Gastrocnemius medialis (tissue), 4 donors: ENCODE measurements at places on chromosomes 7 and 10.

DNA sequence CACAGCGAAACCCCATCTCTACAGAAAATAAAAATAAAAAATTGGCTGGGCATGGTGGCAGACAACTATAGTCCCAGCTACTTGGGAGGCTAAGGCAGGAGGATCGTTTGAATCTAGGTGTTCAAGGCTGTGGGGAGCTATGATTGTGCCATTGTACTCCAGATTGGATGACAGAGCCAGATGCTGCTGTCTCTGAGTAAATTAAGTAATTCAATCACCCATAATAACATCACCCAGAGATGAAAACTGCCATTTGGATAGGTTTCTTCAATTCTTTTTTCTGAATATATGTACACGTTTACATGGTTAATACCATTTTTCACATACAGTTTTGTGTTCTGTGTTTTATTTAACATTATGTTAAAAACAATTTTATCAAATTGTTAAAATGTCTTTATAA, 79.3 kb downstream of the WIPF3 start:
- DNase-seq = no peak
- H3K36me3 ChIP-seq = peaks cover 17% of the 10 kb centered on the region
- no peak overlapping the region for H3K27ac ChIP-seq
- H3K27me3 ChIP-seq = no peaks in the 10 kb centered on the region

DNA sequence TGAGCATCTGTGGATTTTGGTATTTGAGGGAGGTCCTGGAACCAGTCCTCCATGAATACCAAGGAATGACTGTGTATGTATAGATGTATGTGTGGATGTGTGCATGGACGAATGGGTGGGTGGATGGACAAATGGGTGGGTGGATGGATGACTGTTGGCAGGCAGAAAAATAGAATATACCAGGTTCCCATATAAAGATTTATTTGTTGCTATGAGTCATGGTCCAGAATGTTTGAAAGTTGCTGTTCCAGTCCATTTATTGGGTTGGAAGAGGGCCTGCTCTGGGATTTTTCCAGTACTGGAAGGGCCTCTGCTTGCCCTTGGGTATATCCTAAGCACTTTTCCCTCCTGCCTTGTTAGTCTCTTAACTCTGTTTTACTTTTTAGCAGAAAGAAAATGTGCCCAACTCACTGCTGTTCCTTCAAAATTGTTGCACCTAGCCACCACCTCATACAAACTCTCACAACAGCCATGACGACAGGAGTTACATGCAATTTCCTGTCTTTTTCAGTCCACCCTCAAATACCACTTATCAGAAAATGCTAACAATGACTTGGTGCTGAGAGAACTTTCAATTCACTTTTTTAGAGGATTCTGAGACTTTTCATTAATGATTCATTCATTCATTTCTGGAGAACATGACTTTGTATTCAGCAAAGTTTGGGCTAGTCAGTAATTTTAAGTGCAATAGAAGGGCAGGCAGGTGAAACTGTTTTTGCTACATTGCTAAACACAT, 108.1 kb downstream of the EEPD1 start:
- DNase-seq = no peak
- H3K4me3 ChIP-seq = no peak overlapping the region
- H3K27me3 ChIP-seq = no peaks in the 10 kb centered on the region

DNA sequence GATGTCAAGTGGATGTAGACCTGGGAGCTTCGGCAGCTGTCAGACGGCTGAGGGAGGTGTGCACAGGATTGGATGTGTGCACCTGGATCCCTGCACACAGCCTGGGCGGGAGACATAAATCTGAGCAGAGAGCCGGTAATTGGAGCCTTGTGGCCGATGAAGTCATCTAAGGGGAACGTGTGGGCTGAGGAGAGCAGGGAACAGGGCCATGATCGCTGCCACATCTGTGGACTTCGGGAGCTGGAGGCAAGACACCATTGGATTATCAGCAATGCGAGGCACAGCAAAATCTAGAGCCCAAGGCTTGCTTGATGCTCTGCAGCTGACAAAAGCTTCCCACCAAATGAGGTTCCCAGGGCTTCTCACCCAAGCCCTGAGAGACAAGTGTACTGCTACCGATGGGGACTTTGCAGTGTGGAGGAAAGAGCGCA, 147.7 kb downstream of the PTPN20 start:
- no peaks in the 10 kb centered on the region for H3K36me3 ChIP-seq
- H3K4me1 ChIP-seq = peaks cover 19% of the 10 kb centered on the region
- H3K4me3 ChIP-seq = no peak overlapping the region
- peak; percentile 66 for DNase-seq
- no peaks in the 10 kb centered on the region for H3K27me3 ChIP-seq

DNA sequence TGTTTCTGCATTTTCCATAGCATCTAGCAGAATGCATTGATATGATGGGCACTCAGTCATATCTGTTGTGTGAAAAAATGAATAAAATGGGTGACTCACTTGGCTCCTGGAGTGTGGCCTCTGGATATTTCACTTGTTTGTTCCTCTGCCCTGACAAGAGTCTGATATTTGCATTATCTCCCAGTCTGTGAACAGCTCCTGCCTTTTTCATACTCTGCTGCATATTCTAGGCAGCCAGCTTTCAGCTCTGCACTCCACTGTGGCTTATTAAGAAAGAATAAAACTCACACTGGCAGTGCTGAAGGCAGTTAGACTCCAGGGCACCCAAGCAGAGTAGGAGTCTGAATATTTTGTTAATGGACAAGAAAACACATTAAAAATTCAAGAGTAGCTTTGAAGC, 623.9 kb downstream of the SORCS1 start:
- no peak overlapping the region for H3K4me3 ChIP-seq
- H3K4me1 ChIP-seq = no peaks in the 10 kb centered on the region
- no peaks in the 10 kb centered on the region for H3K27me3 ChIP-seq
- no peak for DNase-seq

GRCh38 chr10:80443531-80443974, 10.6 kb upstream of the TSPAN14 start:
- H3K27me3 ChIP-seq = no peaks in the 10 kb centered on the region
- no peak overlapping the region for H3K4me3 ChIP-seq
- H3K4me1 ChIP-seq = peaks cover 12% of the 10 kb centered on the region
- no peak for DNase-seq

- H3K27me3 ChIP-seq = no peaks in the 10 kb centered on the region
- no peak overlapping the region for H3K27ac ChIP-seq
- no peak overlapping the region for H3K4me3 ChIP-seq
- no peaks in the 10 kb centered on the region for H3K36me3 ChIP-seq
- DNase-seq = no peak
Measured at GRCh38 chr7:98418636-98419315, 17.9 kb upstream of the BAIAP2L1 start.

GRCh38 chr7:134935701-134936100, 50.6 kb upstream of the AGBL3 start:
- no peaks in the 10 kb centered on the region for H3K4me1 ChIP-seq
- peak overlapping the region; percentile 32 for H3K27ac ChIP-seq
- no peak for DNase-seq
- no peak overlapping the region for H3K4me3 ChIP-seq
- H3K27me3 ChIP-seq = no peaks in the 10 kb centered on the region

DNA sequence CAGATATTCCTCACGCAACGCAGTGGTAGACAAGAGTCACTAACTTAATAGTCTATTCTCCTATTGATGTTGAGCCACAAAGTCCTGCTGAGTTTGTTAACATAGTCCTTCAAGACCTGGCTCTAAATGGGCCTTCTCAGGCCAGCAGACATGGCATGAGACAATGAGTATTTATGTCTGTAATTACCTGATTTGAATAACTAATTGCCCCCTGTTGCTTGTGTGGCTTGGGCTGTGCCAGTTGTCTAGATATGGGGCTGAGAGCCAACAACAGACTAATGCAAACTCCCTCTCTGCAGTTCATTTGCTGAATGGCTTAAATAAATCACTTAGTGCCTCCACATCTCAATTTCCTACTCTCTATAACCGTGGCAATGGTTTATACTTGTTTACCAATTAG, 65.5 kb upstream of the VWC2 start:
- no peaks in the 10 kb centered on the region for H3K36me3 ChIP-seq
- DNase-seq = no peak
- H3K4me1 ChIP-seq = no peaks in the 10 kb centered on the region
- H3K27ac ChIP-seq = no peak overlapping the region
- no peak overlapping the region for H3K4me3 ChIP-seq
- no peaks in the 10 kb centered on the region for H3K27me3 ChIP-seq

DNA sequence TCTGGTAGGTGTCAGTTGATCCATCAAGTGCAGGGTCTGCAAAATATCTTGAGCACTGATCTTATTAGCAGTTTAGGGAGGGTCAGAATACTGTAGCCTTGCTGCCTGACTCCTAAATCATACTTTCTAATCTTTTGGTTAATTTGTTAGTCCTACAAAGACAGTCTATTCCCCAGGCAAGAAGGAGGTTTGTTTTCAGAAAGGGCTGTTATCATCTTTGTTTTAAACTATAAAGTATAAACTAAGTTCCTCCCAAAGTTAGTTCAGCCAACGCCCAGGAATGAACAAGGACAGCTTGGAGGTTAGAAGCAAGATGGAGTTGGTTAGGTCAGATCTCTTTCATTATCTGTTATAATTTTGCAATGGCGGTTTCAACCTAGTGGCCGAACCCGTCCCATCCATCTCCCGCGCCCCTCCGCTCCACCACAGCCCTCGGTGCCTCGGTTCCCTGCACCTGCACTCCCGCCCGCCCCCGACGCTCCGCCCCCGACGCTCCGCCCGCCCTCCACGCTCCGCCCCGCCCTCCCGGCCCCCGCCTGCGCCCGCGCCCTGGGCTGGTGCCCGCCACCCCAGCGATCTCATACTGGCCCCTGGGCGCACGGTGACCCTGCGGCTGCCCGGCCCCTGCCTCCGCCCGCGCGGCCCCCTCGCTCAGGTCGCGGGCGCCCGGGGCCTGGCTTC, at the start of gene ADCK2:
Gene ADCK2 (plus strand): TSS at position 564 of the 681 bp plus-strand sequence. CDS start 386 bp downstream, outside the sequence.
- peak within 1 kb of the TSS; percentile 69 for H3K27ac ChIP-seq
- H3K4me1 ChIP-seq = peaks cover 16% of the 10 kb centered on the region
- H3K36me3 ChIP-seq = no peaks in the 10 kb centered on the region
- peak; percentile 22 for DNase-seq
- H3K27me3 ChIP-seq = no peaks in the 10 kb centered on the region

DNA sequence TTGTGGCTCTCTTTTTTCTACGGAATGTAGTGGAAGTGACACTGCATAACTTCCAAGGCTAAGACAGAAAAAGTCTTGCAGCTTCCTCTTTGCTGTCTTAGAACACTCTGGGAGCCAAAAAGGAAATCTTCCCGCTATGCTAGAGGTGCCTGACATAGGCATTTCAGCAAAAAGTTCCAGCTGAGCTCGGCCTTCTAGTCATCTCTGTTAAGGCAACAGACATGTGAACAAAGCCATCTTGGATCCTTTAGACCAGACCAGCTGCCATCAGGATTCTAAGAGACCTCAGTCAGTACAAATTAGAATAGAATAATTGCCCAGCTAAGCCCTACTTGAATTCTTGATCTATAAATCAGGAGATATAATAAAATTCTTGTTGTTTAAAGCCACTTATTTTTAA, 16.3 kb upstream of the COL1A2 start:
- H3K27me3 ChIP-seq = no peaks in the 10 kb centered on the region
- no peak overlapping the region for H3K4me3 ChIP-seq
- H3K27ac ChIP-seq = no peak overlapping the region
- H3K4me1 ChIP-seq = peaks cover 10% of the 10 kb centered on the region
- H3K36me3 ChIP-seq = no peaks in the 10 kb centered on the region

GRCh38 chr10:18455086-18455884, 196.1 kb downstream of the NSUN6 start:
- no peaks in the 10 kb centered on the region for H3K36me3 ChIP-seq
- H3K4me1 ChIP-seq = no peaks in the 10 kb centered on the region
- H3K27ac ChIP-seq = no peak overlapping the region
- no peak overlapping the region for H3K4me3 ChIP-seq
- H3K27me3 ChIP-seq = no peaks in the 10 kb centered on the region

GRCh38 chr7:37510043-37510634, 61.5 kb upstream of the ELMO1 start:
- no peak overlapping the region for H3K27ac ChIP-seq
- no peak overlapping the region for H3K4me3 ChIP-seq
- H3K4me1 ChIP-seq = no peaks in the 10 kb centered on the region
- H3K36me3 ChIP-seq = no peaks in the 10 kb centered on the region
- no peak for DNase-seq

DNA sequence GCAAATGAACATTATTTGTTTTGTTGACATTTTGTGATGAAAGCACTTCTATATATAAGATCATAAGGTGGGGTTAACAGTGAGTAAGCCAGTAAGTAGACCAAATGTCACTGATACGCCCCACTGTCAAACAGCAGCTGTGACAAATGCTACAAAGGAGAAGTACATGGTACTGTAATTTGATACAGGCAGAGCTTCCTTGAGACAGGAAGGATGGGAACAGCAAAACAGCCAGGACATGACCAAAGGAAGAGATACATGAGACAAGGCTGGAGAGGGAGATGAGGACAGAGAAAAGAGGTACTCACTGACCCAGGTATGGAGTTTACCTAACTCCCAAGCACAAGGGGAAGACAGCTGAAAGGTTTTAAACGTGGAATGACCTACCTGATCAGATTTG, 127.0 kb downstream of the SRPK2 start:
- no peak overlapping the region for H3K4me3 ChIP-seq
- H3K36me3 ChIP-seq = no peaks in the 10 kb centered on the region

GRCh38 chr7:98683514-98683913, 66.4 kb downstream of the NPTX2 start:
- no peak for DNase-seq
- no peaks in the 10 kb centered on the region for H3K36me3 ChIP-seq
- H3K27ac ChIP-seq = no peak overlapping the region

DNA sequence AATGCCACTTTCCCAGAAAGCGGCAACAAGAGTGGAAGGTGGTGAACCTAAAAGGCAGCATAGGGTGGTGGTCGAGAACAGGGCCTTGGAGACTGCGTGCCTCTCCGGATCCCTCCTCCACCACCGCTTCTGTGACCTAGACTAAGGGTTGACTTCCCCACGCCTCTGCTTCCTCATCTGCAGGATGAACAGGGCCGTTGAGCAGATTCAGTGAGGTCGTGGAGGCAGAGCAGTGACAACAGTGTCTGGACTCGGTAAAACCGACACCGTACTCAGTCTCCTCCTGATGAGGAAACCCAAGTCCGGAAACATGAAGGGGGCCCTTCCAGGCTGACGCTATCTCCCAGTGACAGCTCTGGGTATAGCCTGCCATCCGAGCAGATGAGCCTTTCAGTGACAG, 162.6 kb downstream of the CELF2 start:
- no peak overlapping the region for H3K27ac ChIP-seq
- H3K4me3 ChIP-seq = no peak overlapping the region
- H3K27me3 ChIP-seq = no peaks in the 10 kb centered on the region
- no peaks in the 10 kb centered on the region for H3K36me3 ChIP-seq
- H3K4me1 ChIP-seq = peaks cover 34% of the 10 kb centered on the region
